ENCODE measurements at places on chromosomes 13 and 19.

- DNase-seq, result no peak
These were observed 17.7 kb downstream of the NFIX start for GRCh38 chr19:13012690-13013608.

DNA sequence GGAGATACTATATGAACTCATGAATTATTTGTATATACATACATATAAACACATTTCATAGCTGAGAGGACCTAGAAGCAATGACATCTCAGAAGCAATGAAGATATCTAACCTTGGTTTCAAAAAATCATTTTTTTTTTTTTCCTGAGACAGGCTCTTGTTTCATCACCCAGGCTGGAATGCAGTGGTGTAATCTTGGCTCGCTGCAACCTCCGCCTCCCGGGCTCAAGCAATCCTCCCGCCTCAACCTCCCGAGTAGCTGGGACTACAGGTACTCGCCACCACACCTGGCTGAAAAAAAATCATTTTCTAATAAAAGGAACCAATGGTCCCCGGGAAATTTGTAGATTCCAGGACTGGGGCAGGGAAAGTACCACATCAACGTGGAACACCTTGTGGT is 4.0 kb downstream of the ZNF565 start:
- DNase-seq, result no peak

DNA sequence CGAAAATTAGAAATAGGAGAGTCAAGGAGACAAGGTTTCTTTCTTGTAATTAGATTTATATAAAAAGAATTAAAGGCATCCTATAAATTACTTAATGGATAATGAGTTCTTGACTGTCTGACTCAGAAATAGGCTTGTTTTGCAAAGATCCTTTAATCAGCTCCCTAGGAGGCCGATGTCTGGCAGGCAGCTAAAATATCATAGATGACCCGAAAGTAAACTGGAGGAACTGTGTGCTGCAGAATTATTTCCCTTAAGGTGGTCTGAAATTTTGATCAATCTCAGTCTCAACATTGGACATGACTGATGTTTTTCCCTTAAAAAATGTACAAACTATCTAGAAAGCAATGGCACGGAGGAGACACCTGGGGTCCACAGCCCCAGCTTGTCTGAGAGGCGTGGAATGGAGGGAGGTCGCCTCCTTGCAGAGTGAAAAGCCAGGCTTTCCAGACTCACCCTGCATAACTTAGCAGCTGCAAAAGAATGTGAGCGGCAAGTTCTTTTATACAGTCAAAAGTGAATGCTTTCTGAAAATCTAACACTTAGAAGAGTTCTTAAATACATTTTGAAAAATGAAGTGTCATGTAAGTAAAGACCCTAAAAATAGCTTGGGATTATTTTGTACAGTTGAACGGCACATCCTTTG is 44.8 kb downstream of the MBNL2 start:
- DNase-seq, result no peak

- DNase-seq, result no peak
These were observed 1414.2 kb downstream of the EFNB2 start for GRCh38 chr13:105121221-105121620.

DNA sequence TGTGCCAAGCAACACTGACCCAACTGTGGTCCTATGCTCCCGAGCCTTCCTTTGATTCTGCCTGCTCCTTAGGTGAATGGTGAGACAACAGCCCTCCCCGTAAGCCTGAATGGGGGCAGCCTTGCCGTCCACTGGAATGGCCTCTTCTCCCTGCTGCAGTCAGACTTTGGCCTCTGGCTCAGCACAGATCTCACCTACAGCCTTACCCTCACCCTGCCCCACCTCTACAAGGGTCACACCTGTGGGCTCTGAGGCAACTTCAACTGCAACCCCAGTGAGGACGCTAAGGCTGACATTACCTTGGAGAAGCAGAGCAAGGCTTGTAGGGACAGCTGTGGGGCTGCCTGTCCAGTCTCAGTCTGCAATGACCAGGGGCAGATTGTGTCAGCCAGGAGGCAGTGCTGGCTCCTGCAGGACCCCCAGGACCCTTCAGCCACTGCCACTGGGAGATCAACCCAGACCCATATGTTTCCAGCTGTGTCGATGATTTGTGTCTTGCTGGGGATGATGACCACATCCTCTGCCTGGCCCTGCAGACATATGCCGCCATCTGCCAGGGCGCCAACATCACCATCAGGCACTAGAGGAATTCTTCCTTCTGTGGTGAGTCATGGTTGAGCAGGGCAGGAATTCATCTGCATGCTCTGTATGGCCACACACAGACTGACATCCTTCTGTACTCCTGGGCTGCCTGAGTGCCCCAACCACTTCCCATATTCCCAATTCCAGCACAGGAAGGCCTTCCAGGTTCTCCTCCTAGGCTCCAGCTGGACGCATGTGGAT is 27.3 kb upstream of the FXYD3 start:
- DNase-seq, result no peak

DNA sequence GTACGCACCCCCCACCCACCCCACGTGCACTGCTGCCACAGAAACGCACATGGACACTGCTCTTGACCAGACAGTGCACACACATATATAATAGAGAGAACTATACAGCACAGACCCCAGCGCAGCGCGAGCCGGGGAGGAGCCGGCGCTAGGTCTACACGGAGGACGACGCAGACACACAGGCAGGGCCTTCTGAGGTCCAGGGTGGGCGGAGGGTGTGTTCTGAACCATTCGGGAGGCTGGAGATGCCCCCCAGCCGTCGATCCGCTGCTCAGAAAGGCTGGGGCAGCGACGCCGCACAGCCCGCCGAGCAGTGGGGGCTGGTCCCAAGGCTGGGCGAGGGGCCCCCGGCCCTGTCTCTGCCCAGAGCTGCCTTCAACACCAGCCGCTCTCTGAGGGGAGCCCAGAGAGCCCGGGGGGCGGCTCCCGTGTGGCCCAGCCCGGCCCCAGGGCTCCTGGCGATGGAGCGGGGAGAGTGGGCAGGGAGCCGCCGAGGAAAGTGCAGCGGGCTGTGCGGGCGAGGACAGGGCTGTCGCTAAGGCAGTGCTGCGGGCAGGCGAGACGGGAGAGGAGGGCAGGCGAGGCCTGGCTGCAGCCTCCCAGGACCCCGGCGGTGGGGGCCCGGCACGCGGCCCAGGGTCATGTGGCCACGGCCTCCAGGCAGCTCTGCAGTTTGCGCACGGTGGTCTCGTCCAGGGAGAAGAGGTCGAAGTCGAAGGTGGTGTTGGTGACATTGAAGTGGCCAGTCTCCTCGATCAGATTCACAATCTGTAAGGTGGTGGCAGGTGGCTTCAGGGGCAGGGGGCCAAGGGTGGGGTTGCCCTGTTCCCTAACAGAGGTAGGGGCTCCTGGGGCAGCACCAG is 67.1 kb downstream of the MLLT1 start:
- no peak for DNase-seq

GRCh38 chr19:41551711-41552110 is 24.3 kb upstream of the CEACAM21 start:
- DNase-seq, result no peak

- DNase-seq, result no peak
These were observed 82.7 kb upstream of the SIAH3 start for GRCh38 chr13:45934283-45934682.

- no peak for DNase-seq
These were observed 33.0 kb upstream of the ZNF808 start for GRCh38 chr19:52494518-52494917.

- peak; percentile 99 for DNase-seq
These were observed at the start of gene BAX for GRCh38 chr19:48954595-48955307. BAX (plus strand) TSS chr19:48954875; CDS start chr19:48954929, 54 bp downstream.

GRCh38 chr19:2113439-2114211 is 16.9 kb downstream of the IZUMO4 start:
- no peak for DNase-seq
